HTR-8/SVneo (cell line): ENCODE measurements at places on chromosomes 1 and 21.
A peak's percentile ranks its signal among the peaks of the same experiment; 100 is the strongest.

DNA sequence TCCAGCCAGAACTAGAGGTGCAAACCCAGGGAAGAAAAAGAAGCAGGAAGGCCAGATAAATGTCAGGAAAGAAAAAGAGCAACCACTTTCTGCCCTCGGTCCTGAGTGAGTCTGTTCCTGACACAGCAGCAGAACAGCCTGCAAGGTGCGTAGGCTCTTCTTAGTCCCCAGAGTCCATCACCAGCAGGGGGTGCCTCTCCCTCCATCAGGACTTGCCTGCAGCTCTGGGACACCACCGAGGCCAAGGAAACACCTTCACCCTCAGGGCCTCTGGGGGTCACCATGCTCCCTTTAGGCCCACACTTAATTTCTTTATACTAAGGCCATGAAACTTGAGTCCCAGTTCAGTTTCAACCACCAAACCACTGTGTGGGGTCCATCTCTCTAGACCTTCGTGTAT, 43.7 kb upstream of the NFASC start:
- no peak for DNase-seq

DNA sequence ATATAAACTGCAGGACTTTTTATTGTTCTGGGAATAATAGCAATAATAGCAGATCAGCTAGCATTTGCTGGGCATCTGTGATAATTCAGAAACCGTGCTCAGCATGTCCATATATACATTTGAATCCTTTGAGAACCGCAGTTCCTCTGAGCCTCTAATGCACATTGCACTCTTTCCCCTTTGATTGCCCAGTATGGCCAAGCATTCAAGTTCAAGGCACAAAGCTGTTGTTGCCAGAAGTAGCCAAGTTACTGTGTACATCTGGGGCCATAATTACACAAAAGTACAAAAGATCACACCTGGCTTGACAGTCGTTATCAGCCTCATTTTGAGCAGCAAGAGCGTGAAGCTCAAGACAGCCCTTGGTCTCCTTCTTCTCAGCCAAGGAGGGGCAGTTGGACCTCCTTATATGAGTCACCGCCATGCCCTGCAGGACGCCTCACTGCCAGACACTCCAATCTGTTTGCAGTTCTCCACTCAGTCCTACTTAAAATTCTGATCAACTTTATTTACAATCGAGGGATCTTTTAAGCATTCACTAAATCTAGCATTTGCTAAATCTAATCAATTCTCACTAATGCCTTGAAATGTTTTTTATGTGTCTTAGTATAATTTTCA, 216.0 kb downstream of the SLC35F3 start:
- no peak for DNase-seq

- no peak for DNase-seq
Measured at GRCh38 chr1:109138358-109138757, 24.4 kb downstream of the ELAPOR1 start.

GRCh38 chr1:22666412-22666811, 13.4 kb downstream of the C1QB start:
- DNase-seq = no peak

- no peak for DNase-seq
Measured at GRCh38 chr1:46467183-46467504, 22.5 kb upstream of the DMBX1 start.

DNA sequence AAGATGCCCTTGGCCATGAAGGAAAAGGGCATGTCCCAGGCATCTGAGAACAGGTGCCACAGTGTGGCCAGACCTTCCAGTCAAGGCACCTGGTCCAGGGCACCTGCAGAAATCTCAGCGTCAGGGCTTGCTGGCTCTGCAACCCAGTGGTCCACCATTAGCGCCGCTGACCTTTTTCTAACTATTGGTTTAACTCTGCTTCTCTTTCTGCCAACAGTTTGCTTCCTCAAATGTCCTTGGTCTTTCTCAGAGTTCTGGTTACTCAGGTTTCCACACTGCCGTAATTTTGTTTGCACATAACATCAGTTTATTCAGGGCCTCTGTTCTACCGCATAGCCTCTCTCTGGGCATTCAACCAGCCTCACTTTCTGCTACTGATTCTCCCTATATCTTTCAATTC, 16.5 kb upstream of the FYB2 start:
- DNase-seq = no peak

DNA sequence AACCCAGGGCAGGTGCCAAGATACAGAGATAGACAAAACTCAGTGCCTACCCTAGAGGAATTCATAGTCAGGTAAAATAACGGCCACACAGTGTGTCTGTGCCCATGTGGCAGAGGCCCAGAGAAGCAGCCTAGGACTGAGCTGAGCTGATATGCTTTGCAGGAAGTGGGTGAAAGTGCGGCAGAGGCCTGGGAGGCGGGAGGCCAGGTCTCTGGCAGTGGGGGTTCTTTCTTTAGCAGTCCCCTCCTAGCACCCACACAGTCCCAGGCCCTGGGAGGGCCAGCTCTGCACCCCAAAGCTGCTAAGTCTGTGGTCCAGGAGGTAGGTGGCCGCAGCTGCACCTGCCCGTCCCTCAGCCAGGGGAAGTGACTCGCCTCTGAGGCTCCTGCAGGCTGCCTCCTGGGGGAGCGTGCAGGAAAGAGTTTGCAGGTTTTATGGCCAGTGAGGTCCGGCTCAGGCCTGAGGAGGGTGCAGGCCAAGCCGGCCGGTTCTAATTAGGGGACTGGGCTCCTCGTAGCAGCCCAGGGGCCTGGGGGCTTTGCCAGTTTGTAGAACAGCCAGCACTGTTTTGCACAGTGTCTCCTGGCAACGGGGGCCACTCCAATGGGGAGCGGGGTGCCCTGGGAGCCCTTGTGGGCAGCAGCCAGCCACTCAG, 107.9 kb downstream of the SPSB1 start:
- DNase-seq = no peak

DNA sequence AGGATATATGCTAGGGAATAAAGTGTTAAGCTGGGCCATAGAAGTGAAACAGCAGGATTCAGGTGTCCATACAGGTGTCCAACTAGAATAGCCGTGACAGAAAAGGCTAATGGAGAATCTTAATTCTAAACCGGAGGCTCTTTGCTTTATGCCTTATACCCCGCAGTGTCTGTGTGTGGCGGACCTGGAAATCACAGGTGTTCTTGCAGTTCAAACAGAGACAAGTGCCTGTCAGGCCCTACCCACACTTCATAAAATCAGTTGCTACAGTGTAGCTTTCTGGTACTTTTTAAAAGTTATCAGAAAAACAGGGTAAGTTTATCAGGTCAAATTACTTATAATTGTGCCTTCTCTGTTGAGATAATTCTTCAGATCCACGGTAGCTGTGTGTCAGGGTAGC, 293.9 kb downstream of the LRRC7 start:
- DNase-seq = no peak

GRCh38 chr1:19359357-19359756, 47.2 kb downstream of the SLC66A1 start:
- no peak for DNase-seq

GRCh38 chr1:17447501-17447992, 8.1 kb upstream of the RCC2 start:
- no peak for DNase-seq

- DNase-seq = no peak
Measured at GRCh38 chr1:12556957-12557935, 60.8 kb downstream of the DHRS3 start.

- DNase-seq = peak; percentile 91
Measured at GRCh38 chr1:229024528-229025130, 246.3 kb upstream of the RAB4A start.

DNA sequence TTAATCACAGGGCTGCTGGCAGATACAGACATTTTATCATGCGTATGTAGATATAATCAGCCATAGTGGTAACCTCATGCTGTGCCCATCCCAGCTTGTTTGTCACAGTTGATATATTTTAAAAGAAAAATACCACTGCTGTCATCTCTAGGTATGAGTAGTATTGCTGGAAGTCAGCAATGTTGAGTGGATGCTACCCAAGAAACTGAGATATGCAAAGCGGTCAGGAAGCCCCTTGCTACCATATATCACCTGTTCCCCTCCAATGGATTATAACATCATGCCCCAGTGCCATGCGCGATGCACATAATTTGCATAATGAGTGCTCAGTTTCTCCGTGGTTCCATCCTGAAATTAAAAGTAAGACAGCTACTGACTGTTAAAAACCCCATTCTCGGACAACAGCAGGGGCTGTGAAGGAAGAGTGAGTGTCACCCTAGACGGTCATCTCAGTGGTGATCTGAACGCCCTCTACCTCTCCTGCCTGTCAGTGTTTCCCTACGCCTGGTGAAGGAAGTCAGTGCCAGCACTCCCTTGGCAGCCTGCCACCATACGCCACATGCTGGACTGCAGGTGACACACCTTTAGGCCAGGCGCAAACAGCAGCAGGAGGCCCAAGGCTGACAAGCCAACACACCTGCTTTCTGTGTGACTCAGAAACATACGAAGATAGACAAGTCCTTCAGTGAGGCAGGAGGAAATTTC, 2.7 kb downstream of the IL10RB start:
- no peak for DNase-seq

DNA sequence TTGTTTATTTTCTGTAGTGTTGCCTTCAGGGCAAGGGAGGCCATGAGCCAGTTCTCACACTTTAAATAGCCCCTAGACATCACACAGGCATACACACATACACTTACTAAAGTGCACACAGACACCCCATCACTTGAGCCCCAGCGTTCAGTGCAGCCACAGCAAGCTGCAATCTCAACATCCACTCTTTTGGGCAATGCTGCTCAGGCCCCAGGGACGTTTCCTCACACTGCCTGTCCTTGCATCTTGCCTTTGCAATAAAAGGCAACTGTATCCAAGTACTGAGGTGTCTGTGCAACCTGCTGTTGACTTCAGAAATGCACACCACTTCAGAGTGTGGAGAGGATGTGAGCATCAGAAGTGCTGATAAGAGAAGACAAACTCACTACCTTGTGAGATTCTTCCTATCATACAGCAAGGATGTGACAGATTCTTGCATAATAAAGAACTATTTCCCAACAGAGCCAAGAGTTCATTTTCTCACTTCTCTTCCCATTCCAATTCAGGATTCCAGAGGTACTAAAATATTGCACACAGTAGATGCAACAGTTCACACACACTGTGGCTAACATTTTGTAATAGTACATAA, 36.2 kb downstream of the IRF2BP2 start:
- DNase-seq = no peak

- no peak for DNase-seq
Measured at GRCh38 chr1:75996196-75996595, 64.0 kb upstream of the ASB17 start.

GRCh38 chr21:42150474-42151085, 68.4 kb upstream of the ABCG1 start:
- DNase-seq = no peak

DNA sequence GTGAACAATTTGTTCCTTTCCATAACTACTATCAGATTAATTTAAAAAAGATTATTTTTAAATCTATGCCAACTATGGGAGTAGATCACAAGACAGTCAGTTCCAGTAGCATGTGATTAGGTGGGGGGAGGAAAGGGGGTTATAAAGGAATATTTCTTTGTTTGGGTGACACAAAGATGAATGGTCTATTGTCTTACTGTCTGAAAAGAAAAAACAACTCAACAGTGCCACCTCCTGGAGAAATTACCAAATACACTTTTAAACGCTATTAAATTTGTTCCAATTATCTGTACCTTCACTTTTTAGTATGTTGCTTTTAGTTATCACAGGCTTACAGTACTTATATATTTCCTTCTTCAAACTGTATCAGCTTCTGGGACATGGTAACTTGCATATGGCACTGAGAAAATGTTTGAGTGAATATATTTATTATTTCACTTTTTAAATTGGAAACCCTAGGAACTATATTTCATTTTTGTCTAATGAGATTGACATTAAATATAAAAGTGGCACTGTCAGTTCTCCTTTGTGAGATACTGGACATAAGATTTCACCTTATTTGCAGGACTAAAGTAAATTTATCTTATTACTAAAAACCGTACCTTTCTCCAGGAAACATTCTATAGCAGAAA, 1.7 kb upstream of the SORT1 start:
- DNase-seq = no peak

GRCh38 chr1:168455764-168456163, 88.0 kb downstream of the XCL2 start:
- DNase-seq = no peak

GRCh38 chr1:214074477-214074876, 86.7 kb downstream of the PROX1 start:
- no peak for DNase-seq

DNA sequence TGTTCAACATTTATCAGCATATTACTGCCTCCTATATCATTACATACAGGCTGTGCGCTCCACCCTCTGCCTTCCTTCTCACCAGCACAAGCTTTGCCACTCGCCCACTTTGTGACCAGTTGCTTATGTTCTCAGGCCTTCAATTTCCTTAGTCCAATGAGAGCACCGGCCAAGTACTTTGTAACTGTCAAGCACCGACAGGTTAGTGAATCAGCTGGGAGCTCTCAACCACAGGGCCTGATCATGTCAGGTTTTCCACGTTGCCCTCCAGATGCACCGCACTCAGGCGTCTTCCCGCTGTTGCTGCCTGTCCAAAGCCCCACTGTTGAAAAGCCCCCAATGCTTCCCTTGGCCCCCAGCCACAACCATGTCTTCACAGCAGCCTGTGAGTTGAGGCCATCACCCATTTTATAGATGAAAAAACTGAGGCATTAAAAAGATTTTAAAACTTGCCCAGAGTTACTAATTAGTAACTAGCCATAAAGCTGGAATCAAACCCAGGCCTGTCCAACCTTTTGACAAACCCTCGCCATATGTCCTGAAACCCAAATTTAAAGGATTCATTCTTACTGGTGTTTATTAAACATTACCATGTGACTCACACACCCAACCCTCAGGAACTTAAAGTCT, 3.4 kb upstream of the KCNN3 start:
- no peak for DNase-seq

DNA sequence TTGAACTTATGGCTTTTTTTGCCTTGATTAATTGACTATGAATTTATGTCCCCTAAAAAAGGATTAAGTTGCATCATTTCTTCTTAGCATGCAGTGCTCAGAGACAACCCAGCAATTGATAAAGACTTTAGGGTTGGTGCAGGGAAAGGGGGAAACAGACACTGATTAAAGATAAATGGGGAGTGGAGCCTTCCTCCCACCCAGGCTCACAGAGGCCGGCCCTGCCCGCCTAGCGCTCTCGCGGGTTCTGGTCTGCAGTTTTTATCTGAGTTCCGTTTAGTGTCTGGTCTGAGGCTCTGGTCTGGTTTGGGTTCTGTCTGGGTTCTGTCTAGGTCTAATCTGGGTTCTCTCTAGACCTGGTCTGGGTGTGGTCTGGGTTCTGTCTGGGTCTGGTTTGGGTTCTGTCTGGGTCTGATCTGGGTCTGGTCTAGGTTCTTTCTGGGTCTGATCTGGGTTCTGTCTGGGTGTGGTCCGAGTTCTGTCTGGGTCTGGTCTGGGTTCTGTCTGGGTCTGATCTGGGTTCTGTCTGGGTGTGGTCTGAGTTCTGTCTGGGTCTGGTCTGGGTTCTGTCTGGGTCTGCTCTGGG, 48.1 kb downstream of the ABCG1 start:
- no peak for DNase-seq

DNA sequence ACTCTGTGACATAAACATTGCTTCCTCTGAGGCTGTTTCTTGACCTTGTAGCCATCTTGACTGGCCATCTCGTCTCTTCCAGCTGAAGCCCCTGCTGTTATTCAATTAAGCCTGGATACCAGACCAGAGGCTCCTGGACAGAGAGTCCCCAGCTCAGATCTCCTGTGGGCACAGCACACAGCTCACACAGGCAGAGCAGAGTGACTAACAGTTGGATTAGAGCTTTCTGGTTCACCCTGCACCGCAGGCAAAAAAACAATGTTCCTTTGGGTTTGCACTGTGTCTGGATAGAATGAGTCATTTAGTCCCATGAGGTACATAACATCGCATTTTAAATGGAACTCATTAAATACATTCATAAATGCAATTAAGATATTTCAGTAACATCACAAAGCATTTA, 33.4 kb upstream of the USH2A start:
- peak; percentile 2 for DNase-seq
